ENCODE measurements at places on chromosomes 2 and 18.
A peak's percentile ranks its signal among the peaks of the same experiment; 100 is the strongest.

GRCh38 chr2:36858551-36859365, 107.6 kb downstream of the STRN start:
- DNase-seq, result no peak

DNA sequence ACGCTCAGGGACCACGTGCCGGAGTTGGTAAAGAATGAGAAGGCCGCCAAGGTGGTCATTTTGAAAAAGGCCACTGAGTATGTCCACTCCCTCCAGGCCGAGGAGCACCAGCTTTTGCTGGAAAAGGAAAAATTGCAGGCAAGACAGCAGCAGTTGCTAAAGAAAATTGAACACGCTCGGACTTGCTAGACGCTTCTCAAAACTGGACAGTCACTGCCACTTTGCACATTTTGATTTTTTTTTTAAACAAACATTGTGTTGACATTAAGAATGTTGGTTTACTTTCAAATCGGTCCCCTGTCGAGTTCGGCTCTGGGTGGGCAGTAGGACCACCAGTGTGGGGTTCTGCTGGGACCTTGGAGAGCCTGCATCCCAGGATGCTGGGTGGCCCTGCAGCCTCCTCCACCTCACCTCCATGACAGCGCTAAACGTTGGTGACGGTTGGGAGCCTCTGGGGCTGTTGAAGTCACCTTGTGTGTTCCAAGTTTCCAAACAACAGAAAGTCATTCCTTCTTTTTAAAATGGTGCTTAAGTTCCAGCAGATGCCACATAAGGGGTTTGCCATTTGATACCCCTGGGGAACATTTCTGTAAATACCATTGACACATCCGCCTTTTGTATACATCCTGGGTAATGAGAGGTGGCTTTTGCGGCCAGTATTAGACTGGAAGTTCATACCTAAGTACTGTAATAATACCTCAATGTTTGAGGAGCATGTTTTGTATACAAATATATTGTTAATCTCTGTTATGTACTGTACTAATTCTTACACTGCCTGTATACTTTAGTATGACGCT, 5.8 kb downstream of the MYCN start:
- DNase-seq, result no peak

DNA sequence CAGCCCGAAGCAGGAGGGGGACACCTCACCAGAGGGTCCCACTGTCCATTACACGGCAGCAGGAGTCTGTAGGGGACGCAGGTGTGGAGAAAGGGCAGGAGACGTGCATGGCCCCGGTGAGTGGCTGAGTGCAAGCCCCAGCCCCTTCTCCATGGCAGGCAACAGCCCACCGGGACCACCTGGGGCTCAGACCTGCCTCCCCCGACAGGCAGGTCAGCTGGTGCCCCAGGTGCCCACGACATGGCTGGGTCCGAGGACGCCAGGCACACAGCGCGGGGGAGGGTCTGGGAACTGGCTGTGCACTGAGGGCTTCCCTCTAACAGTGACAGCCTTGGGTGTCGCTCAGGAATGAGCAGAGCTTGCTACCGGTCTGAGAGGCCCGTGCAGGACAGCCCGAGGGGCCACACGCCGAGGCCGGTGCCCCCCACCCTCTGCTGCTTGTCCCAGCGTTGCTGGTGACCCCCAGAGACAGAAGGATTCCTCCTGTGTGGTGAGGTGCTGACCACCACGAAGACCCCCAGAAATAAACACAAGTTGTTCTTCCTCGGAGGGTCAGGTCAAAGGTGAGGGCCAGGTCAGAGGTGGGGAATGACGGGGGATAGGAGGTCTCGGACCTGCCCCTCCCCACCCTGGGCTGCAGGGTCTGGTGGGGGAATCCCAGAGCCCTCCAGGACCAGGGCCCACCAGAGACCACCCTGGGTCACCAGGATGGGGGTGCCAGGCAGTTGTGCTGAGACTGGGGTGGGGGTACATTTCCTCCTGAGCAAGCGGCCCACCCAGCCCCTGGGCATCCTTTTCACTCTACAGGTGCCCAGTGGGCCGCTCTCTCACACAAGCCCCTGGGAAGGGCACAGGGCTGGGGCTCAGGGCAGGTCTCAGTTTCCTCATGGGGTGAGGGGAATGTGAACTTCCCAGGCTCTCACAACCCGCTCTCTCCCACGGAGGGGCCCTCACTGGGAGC, 50.6 kb downstream of the SLC66A2 start:
- no peak for DNase-seq

DNA sequence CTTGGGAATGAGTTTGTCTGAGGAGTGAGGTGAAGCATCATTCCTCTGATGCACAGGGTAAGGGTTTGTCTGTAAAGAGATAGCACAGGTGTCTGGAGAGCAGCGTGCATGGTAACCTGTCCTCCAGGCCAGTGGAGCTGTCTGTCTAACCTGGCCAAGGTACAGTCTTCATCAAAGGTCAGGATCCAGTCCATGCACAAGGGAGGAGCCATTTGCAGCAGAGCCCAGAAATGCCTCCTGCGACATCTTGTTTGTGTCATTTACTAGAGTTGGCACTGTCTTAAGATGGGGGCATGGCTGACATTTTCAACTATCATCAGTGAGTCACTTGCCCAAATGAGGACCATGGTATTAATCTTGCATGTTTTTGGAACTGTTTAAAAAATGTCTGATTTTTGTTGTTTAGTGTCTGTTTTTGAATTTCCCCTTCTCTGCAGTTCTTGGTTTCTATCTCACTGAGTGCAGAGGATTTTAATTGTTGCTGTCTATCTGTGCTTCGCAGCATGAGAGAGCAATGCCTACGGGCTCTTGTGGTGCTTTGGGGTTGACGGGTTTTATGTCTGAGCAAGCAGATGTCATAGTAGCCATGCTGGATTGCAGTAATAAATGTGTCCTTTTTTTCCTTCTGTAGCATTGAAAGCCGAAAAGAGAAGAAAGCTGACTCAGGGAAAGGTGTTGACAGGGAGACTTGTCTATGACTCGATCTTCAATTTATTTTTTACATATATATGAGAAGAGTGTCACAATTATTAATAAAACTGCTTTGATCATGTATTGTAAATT, 91.3 kb downstream of the DPP4 start:
- no peak for DNase-seq

DNA sequence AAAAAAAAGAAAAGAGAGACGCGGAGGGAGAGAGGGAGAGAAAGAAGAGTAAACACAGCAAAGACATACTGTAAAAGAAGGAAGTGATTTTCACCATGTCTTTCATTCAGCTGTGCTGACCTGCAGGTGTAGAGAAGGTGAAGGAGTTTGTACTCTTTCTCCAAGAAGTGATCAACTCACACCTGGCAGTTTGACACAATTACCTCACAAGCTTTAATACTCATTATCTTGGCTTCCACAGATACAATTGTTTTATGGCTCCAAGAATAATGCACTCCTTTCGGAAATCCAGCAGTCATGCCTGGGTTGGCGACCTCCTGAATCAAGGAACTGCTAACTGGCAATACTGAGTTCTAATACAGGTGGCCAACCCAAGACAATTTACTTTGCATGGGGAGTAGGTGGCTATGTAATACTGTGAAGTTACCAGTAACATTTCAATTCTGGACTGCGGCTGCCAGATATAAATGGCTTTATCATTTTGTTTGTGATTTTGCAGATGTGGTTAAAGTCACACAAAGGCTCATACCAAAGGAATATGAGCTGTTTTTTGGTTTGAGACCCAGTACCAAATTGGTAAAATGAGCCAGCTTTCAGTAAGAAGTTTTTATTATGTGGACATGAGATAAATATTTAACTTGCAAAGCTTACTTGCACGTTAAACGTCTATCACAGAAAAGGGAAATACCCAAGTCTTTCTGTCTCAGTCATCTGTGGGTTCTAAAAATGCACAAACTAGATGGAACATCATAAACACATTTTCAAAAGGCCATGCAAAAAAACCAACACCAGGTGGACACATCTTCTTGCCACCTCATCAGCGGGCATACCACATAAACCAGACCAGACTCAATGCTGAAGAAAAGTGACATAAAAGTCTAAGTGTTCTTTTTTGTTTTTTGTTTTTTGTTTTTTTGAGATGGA, 69.3 kb downstream of the NCKAP5 start:
- no peak for DNase-seq

DNA sequence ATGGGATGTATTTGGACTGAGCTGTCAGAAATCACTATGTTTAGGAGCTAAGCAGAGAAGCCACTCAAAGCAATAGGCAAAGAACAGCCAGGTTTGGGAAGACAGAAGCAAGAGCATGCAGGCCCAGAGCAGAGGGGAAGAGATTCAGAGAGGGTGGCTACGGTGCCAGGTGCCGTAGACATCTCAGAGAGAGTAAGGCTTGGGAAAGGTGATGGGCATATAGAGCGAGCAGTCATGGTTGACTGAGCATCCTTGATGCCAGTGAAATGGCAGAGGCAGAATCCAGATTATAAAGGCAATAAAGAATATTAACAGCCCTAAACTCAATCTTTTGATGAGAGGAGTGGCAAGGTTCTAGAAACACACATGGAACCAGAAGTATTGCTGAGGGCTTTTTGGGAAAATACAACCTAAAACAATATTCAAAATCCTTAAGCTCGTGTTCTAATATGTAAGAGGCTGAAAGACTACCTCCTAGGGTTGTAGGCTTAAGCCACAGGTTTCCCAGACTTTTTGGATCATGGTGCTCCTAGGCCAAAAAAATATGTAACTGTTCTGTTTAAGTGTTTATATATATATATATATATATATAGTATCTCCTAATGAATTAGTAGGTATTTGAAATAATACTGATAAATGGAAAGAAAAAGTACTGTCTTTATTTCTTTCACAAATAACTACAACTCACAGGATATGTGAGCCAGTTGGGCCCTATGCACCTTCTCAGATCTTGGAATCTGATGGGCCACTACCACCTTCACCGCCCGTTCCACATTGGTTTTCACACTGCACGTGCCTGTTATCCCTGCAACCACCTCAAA, 113.3 kb downstream of the MYCN start:
- no peak for DNase-seq

DNA sequence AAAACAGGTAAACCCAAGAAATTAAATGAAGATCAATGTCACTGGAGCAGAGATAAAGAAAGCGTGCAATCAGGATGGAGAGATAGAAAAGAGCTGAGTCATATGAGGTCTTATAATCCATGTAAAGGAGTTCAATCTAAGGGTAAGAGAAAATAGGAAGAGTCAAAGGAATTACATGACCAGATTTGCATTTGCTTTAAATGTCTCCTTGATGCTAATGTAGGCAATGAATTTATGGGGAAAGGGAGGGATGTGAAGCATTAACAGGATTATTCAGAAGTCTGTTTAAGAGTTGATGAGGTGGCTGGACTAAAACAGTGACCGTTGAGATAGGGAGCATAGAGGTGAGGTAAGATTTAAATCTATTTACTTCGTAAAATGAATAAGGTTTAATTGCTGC, 623.1 kb downstream of the MBD2 start:
- DNase-seq, result no peak

DNA sequence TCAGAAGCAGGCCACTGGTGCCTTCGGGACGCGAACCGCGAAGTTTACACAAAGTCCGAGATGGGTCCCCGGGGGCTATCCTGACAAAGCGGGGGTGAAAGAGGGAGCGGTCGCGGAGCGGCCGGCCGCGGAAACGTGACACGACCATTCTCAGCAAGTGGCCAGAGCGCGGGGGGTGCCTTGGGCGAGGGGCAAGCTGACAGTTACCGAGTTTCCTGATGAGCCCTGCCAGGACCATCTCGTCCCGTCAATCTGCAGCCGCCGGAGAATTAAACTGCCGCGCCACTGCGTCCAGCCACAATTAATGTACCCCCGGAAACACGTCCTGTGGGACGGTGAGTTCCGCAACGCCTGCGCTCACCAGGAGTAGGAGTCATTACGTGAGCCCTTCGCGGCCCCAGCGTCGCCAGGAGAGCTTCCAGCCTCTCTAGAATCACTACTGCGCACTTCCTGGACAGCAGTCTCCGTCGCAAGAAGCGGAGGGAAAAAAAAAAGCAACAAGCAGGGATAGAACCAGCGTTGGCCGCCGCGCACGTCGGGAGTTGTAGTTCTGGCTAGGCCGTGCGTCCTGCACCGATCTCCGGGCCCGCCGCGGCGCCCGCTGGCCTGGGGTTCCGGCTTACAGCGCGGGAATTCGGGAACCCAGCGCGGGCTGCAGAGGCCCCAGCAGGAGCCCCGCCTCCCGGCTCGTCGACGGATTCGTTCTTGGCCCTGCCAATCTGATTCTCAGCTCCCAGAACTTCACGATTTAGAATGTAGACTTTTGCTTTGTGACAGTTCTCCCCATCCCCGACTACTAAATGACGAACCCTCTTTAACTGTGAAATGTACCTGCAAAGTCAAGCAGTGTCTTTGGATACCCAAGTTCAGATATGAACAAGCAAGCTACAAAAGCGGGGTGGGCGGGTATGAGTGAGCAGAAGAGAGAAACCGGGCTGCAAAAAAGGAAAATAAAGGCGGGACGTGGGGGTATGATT, at the start of gene RTTN:
TSS of gene RTTN (minus strand) at position 267 of the 977 bp plus-strand sequence. CDS start at position 238, 29 bp downstream.
- peak; percentile 98 for DNase-seq

- DNase-seq, result no peak
Measured at GRCh38 chr18:44564922-44565321, 115.8 kb upstream of the SETBP1 start.

- DNase-seq, result no peak
Measured at GRCh38 chr2:55156326-55156725, 75.8 kb downstream of the CLHC1 start.

GRCh38 chr18:80194874-80195570, 52.3 kb downstream of the PARD6G start:
- no peak for DNase-seq

DNA sequence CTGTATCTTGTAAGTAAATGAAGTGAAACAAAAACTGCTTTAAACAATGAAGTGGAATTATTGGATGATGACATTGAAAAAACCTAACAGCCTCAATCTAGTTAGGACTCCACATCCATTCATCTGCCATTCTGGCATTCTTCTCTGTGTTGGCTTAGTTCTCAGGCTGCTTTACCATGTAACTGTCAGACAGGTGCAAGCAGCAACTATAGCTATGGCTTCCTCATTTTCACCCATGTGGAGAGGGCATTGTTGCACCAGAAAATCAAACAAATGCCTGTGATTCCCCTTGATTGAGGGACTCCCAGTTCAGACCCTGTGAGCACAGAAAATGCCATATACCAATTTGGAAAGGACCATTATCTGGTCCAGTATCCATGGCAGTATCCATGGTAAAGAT, 129.5 kb upstream of the NYAP2 start:
- DNase-seq, result no peak

GRCh38 chr2:240050278-240050677, 3.0 kb downstream of the OR6B3 start:
- no peak for DNase-seq

GRCh38 chr2:236597629-236598028, 28.0 kb downstream of the ACKR3 start:
- no peak for DNase-seq

- peak; percentile 44 for DNase-seq
Measured at GRCh38 chr2:43000242-43001054, 208.1 kb upstream of the HAAO start.

DNA sequence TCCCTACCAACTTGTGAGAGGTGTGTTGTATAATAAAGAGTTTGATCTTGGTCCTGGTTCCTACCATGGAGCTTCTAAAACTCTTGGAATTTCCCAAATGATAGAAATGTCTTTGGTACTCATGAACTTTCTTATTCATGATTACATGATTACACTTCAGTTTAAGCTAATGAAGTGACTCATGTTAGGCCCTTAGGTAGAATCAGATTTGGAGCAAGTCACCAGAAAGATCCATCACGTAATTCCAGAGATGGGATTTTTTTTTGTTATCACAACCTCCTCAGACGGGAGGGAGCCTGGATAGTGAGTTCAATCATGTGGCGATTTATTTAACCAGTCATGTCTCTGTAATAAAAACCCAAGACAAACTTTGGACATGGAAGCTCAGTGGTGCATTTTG, 1287.6 kb upstream of the ZEB2 start:
- no peak for DNase-seq

Data from DMS79 treated with DMSO at 0.1 percent for 48 hours (cell line).